ENCODE measurements at places on chromosomes 4 and X.

GRCh38 chr4:100428051-100428450, 89.8 kb downstream of the EMCN start:
- peak; percentile 67 for DNase-seq

DNA sequence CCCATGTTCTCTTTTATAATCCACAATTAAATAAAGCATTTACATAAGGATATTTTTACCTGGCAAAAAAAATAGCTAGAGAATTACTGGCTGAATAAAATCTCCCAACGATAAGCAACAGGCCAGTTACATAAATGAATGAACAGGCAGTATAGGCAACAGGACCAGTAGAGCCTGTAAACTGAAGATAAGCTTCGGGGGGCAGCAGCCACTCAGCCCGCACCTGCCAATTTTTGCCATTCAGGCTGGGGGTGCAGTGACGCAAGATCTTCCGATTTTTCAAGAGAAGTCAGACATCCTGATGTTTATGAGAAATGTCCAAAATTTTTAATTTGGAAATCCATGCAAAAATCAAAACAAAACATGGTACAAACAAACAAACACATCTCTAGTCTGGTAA, 49.0 kb upstream of the CDKN2AIP start:
- DNase-seq: no peak

GRCh38 chrX:120680090-120680489, 50.2 kb upstream of the C1GALT1C1 start:
- no peak for DNase-seq

DNA sequence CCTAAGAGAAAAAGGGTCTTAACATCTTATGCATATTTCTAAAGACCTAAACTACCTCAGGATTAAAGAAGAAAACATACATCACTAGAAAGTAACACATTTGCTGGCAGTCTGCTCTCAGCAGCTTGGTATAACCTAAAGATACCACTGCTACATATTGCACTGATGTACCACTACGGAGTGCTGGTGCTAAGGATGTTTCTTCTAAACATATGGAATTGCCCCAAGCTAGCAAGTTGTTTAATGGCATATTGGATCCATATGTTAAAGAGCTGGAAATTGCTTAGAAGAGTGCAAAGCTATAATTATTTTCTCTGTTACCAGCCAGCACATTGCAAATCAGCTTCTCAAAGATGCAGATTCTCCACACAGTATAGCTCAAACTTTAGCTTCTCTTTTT, 436.5 kb upstream of the GALNTL6 start:
- no peak for DNase-seq

- peak; percentile 31 for DNase-seq
Measured at GRCh38 chr4:137678796-137679195, 146.5 kb upstream of the PCDH18 start.
